ENCODE measurements at places on chromosomes 5 and 9. TPM values are rescaled to one million over a fixed set of nuclear protein-coding genes. Genes with fewer than 3 reads are reported as not detected.

The ZBED3 gene
- total RNA-seq, result 0.82 TPM

The NPDC1 gene
- 7.3 TPM for total RNA-seq

The SLC25A2 gene
- total RNA-seq, result not detected

The CCNO gene
- 1.9 TPM for total RNA-seq

The GMCL2 gene
- total RNA-seq, result not detected

The LTC4S gene
- 0.71 TPM for total RNA-seq

The LIX1 gene
- total RNA-seq, result not detected

The IQGAP2 gene
- 0.11 TPM for total RNA-seq

The SPINK13 gene
- not detected for total RNA-seq

The MEF2C gene
- total RNA-seq, result 0.41 TPM

The OCLN gene
- total RNA-seq, result 4.1 TPM
